ENCODE measurements at places on chromosomes 6 and 20.

DNA sequence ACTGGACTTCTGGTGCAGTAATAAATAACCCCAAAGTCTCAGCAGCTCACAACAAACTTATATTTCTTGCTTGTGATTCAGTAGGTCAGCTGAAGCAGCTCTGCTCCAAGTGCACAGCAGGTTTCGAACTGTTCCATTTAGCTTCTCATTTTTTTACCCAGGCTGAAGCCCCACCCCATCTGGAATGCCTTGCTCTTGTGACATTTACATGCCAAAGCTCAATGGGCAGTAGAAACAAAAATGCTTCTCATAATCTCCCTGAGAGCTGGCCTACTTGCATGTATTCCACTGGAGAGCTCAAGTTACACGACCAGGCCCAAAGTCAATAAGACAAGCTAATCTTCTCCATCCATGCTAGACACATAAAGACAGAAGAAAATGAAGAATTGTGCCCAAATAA, 165.2 kb downstream of the HAO1 start:
- DNase-seq = no peak

DNA sequence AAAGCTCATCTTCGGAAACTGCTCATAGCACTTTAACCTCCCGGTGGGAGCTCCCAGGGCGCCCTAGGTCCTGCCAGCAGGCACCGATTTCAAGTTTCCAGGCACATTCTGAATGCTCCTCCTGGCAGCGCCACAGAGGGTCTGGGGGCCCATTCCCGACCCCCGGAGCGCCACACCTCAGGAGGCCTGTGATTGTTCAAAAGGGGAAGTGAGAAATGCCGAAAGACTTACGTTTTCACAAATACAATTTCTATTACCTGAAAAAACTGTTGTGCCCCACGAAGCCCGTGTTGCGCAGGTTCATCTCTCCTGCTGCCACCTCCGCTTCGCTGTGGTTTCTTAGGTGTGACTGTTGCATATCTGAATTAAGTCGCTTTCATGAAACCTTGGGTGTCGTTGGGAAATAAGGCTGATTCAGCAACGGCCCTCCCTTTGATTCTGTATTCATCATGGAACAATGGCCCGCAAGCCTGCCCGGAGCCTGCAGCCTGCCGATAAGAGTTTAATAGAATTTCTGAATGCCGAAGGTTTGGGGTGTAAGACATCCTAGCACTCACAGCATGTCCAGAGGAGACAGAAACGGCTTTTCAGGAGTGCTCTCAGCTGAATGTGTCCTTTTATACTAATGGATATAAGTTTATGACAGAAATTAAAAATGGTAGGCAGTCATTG, 1.9 kb upstream of the MYT1 start:
- no peak for DNase-seq

DNA sequence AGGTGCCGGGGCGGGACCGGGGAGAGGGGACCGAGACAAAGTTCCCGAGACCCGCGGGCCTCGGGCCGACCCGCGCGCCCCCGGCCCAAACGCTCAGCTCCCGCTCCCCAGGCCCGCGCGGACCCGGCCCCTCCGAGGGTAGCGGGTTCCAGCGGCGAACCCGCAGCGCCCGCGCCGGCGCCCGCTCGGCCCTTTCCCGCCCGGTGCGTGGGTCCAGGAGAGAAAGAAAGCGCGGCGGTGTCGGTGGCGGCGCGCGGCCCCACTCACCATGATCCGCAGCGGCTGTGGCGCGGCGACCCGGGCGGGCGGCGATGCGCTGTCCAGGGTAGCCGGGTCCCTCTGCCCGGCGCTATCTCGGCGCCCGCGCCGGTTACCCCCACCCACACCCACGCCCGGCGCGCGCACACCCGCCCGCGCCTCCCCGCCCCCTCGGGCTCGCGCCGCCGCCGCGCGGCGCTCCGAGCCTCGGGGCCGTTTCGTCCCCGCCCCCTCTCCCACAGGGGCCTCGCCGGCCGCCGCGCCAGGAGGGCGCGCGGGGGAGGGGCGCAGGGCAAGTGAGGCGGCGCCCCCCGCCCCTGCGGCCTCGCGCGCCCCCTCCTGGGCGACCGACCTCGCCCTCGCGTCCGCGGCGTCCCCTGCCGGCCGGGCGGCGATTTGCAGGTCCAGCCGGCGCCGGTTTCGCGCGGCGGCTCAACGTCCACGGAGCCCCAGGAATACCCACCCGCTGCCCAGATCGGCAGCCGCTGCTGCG, at the start of gene ELOVL2:
ELOVL2 (minus strand) TSS at position 345 of the 751 bp plus-strand sequence; CDS start at position 270, 75 bp downstream.
- peak; percentile 70 for DNase-seq

GRCh38 chr6:36914227-36914794, 28.6 kb downstream of the C6orf89 start:
- DNase-seq = peak; percentile 70

DNA sequence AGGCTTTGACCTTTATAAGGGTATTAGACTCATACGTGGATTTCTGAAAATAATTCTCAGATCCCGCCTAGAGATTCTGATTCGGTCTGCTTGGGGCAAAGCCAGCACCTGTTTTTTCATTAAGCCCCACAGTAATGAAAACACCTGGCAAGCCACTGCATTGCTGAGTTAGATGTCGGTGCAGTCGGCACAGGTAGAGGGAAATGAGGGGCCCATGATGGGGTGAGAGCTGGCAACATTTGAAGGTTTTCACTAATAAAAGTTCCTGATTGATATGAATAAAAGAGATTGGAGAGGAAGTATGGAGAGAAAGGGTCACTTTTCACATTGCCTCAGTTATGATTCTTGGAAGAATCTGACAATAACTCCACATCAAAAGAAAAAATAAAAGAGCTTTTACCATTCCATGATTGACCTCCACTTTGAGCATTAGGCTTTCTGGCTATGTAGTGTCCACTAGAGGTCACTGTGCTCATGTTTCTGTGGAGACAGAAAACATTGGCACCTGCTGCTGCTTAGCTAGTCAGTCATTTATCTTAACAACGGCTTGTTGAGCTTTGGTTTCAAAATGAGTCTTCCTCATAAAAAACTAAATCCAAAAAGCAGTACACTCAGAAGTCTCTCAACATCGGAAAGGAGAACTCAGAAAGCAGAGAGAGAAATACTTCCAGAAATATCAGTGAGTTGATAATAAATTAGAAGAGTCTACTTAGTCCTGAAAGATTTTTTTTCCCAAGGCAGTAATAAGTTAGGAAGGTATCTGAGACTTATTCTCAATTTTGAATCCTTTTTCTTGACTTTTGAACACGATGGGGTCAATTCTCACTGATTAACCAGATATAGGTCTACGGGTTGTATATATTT, 53.3 kb upstream of the KLHL31 start:
- no peak for DNase-seq

- DNase-seq = no peak
These were observed 248.9 kb downstream of the LRFN2 start for GRCh38 chr6:40338306-40338705.

DNA sequence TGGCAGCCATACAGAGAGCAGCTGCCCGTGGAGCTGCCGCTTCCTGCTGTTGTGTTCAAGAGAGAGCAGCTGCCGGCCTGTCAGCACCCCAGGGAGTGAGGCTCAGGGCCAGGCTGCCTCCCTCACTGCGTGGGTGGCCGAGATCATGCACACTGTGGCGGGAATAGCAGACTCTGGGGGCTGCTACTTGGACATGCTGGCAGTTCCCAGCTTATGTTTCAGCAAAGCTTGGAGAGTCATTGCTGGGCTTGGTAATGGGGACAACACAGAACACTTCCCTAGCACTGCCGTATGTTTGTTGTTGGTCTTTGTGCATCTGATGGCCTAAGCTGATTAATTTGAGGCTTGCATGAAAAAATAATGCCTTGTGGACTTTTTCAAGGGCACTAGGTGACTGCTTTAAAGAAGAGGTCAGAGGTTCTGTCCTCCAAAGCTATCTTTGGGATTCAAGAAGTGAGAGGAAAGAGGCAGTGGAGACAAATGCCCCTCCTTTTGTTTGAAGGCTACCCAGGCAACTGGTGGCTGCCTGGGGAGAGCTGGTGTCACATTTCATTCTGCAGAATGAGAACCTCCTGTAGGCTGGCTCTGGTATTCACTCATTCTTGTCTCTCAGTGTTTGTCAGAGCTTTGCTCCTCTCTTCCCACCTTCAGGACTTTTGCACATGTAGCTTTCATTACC, 18.8 kb downstream of the MRAP2 start:
- peak; percentile 47 for DNase-seq

GRCh38 chr6:56659721-56660380, 17.2 kb upstream of the DST start:
- no peak for DNase-seq

GRCh38 chr6:169725125-169726048, 1.1 kb upstream of the PHF10 start:
- DNase-seq = peak; percentile 48

- DNase-seq = peak; percentile 8
These were observed 1.1 kb upstream of the GRM4 start for GRCh38 chr6:34146801-34147592.

DNA sequence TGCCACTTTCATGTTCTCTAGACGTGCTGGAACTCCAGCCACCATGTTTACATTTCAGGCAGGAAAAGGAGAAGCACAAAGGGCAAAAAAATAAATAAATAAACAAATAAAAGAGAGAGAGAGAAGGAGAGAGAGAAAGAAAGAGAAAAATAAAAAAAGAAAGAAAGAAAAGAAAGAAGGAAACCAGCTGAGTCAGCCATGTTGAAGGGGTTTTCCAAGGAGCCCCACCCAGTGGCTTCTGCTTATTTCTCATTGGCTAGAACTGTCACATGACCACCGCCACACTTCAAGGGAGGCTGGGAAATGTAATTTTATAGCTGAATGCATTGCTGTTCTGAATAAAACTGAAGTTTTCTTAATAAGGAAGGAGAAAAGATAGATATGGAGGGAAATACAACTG, 71.1 kb downstream of the BFSP1 start:
- DNase-seq = no peak

DNA sequence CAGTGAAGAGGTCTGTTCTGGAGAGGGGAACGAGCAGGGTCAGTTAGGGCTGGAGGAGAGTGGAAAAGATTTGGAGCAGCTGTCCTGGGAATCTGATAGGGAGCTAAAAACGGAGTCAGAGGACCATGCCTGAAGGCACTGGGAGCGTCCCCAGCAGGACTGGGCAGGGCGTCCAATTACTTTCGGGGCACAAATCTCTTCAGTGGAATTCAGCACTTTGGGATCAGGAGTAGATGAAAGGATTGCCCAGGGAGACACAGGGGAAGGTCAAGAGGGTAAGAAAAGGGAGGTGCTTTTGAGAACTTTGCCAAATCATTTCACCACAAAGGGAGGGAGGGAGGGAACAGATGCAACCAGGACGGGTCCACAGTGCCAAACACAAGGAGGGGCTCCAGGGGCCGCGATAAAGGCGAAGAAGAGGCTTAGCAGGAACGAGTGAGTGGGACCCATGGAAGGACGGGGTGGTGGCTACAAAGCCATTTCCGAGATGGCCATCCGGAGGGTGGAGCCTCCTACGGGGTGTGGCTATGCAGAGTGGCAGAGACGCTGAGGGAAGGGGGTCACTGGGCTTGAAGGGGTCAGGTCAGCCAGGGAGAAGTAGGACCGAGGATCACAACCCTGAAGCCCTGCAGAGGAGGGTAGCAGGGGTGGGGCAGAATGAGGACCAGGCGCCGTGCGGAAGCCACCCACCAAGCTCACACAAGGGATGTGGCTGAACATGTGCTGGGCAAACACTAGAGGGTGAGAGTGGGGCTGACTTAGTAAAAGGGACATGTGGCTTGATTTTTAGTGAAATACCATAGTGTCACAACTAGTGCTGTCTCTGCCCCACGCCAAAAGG, 180.0 kb upstream of the RREB1 start:
- DNase-seq = peak; percentile 20

- DNase-seq = no peak
These were observed 125.3 kb upstream of the B3GAT2 start for GRCh38 chr6:71082033-71082650.

- DNase-seq = no peak
These were observed 15.0 kb upstream of the MYMX start for GRCh38 chr6:44201638-44202303.

GRCh38 chr6:84633771-84634170, 130.6 kb downstream of the TBX18 start:
- DNase-seq = no peak

- no peak for DNase-seq
These were observed 95.9 kb upstream of the KCNQ5 start for GRCh38 chr6:72525821-72526510.

DNA sequence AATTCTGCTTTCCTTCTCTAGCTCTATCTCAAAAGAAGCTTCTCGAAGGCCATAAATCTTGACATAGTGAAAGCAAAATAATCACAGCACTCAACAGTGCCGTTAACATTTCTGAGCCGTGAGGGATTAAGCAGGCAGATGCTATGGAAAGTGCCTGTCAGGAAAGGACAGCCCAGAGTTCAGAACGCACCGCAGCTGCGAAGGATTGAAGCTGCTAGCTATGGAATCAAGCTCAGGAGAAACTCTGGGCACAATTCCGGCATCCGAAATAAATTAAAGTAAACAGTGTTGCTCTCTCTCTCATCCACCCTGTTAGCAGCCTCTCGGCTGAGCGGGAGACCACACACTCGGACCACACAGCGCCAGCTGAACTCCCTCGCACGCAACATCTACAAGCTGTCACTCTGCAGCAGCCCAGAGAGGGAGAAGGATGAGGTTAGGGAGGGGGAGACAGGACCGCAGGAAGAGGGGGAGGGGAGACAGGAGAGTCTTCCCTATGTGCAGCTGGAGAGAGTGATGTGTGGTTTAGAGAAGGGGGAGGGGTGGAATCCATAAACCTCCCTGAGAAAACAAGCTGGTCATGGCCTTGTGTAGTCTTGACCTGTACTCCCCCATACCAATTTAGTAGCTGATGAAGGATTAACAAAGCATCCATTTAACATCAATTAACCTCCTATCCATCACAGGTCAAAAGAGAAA, 9.0 kb downstream of the EXOC2 start:
- DNase-seq = peak; percentile 76

- DNase-seq = no peak
These were observed 147.8 kb downstream of the PHACTR3 start for GRCh38 chr20:59752101-59752586.

GRCh38 chr20:47786765-47787107, 1.5 kb upstream of the SULF2 start:
- no peak for DNase-seq

DNA sequence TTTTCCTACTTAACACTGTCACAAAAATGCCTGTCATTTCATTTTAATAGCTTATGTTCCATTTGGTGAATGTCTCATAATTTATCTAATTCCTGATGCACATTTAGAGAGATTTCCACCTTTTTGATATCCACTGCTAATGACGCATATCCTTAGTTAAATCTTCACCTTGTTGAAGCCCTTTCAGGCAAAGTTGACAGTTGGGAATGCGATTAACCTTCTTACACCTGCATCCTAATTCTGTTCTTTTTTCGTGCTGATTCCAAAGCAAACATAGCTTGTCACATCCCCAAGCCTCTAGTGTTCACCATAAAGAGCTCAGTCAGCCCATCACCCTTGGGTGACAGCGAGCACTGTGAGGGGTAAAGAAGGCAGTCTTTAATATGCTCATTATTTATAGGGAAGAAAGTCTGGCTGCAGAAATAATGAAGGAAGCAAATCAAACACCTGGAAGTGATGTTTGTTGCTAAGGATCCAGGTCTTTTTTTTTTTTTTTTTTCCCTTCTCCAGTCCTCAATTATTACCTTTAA, 205.6 kb downstream of the DTNBP1 start:
- no peak for DNase-seq

- DNase-seq = peak; percentile 61
These were observed 59.2 kb downstream of the TRAM2 start for GRCh38 chr6:52517502-52518278.

GRCh38 chr6:125393449-125393858, 91.7 kb upstream of the HDDC2 start:
- no peak for DNase-seq

Measured in WTC11 (cell line).